Skin of body (tissue), 3 donors: ENCODE measurements at places on chromosomes 5 and 9. TPM values are rescaled to one million over a fixed set of nuclear protein-coding genes. Genes with fewer than 3 reads are reported as not detected.
A peak's percentile ranks its signal among the peaks of the same experiment; 100 is the strongest.

- no peak for DNase-seq
Observed at GRCh38 chr9:86637515-86637914, 283.3 kb upstream of the TUT7 start.

GRCh38 chr5:172714491-172715420, 56.2 kb downstream of the DUSP1 start:
- DNase-seq, result peak; percentile 56

GRCh38 chr5:131495536-131496399, 139.3 kb downstream of the RAPGEF6 start:
- DNase-seq, result no peak

DNA sequence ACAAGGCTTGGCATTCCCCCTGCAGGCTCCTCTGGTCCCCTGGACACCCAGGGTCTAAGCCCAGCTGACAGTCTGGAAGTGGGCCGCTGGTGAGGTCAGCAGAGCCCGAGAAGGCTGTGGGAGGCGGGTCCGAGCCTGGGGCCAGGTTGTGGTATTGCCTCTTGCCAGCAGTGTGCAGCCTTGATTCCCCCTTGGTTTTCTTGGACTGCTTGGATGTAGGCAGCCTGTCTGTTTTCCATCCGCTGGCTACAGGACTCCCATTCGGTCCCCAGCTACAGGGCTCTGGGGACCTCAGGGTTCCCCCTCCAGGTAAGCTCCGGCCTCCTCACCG, 1.6 kb downstream of the AIF1L start:
- no peak for DNase-seq

DNA sequence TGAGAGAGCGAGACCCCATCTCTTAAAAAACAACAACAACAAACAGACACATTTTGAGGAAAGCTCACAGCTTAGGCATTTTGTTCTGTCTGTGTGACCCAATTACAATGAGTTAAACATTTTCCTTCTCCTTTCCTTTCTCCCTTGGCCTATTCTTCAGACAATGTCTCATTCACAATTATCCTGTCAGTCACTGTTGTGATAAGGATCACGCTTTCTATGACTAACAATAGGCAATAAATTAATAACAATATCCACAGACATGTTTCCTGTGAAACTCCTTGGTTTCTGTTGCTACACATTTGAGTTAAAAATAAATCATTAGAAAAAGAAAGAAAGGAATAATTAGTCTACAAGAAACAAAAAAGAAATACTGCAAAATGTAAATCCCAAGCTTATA, 19.8 kb upstream of the CARTPT start:
- no peak for DNase-seq

DNA sequence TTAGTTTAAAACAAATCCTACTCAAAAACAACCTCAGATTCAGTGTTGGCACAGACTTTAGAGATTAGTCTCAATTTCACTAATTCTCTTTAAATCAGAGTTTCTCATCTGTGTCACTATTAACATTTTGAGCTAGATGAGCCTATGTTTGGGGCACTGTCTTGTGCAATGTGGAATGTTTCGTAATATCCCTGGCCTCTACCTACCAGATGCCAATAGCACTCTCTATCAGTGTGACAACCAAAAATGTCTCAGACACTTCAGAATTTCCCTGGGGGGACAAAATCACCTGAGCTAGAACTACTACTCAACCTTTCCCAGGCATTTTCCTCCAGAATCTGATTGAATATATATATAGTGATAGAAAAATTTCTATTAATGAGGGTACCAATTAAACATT, 465.2 kb upstream of the RGMB start:
- DNase-seq, result no peak

The HSPB3 gene
- total RNA-seq, result 15.3 TPM
